ENCODE measurements at places on chromosomes 7 and 10.
A peak's percentile ranks its signal among the peaks of the same experiment; 100 is the strongest.

- ATAC-seq: no peak
Measured at GRCh38 chr10:6020826-6021225, 41.3 kb downstream of the IL2RA start.

- ATAC-seq: no peak
Measured at GRCh38 chr10:4147245-4147644, 362.2 kb upstream of the KLF6 start.

DNA sequence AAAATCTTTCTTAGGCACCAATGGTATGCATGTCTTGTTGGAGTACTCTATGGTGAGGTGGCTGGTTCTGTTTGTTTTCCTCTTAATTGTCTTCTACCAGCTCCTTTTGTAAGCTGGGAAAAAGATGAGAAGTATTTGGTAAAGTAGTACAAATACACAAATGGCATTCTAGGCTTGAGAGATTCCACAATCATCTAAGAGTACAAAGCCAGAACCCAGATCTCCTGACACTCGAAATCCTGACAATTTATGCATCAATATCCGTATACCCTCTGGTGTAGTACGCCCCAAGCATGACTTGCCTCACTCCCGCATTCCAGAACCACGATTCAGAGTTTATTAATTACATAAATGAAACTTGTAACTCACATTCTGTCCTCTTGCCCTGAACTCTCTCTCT lies 43.5 kb downstream of the CDCA7L start:
- ATAC-seq: no peak

DNA sequence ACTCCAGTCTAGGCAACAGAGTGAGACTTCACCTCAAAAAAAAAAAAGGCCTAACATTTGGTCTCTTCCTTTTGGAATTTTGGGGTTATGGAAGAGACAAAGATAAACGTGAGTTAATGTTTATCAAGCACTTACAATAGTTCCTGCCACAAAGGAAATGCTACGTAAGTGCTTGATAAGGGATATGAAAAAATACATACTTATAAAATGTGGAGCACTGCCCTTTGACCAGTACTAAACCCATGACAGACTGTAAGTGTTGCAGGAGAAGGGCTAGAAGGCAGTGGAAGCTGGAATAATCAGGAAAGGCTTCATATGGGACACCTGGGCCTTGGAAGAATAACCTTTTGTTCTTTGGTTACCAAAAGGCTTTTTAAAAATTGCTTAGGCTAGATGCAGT lies 25.5 kb downstream of the TMEM248 start:
- ATAC-seq: no peak

DNA sequence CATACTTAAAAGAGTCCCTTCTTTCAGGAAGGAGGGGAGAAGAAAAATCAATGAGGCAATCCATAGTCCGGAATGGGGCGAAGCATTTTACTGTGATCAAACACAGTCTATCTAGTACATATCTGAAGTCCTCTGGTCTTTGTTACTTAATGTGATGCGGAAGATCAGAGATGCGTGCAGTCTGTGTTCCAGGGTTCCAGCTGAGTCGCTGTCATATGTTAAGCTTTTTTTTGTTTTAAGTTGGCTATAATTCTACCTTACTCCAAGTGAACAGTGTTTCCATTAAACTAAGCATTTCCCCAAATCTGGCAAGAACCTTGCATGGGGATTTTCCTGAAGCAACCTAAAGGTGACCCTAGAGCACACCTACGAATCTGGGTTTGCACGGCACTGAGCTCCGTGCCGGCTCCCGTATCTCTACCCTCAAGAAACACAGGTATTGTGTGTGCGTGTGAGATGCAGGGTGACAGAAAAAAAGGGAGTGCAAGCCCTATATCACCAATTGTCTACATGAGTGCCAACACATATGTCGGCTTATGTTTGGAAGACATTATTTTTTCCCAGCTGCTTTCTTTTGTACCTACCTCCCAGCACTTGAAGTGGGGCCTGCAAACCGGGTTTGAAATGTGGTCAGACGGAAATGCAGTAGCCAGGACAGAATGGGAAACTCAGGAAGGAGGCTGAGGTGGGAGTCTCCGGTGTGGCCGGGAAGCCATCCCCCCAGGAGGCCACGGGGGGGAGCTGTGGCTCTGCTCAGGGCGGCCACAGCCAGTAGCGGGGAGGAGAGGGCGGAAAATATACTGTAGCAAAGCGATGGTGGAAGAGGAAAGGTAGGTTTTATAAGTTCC lies 435.8 kb upstream of the MGMT start:
- ATAC-seq: peak; percentile 78

GRCh38 chr7:3697472-3697871 lies 396.4 kb downstream of the SDK1 start:
- no peak for ATAC-seq

DNA sequence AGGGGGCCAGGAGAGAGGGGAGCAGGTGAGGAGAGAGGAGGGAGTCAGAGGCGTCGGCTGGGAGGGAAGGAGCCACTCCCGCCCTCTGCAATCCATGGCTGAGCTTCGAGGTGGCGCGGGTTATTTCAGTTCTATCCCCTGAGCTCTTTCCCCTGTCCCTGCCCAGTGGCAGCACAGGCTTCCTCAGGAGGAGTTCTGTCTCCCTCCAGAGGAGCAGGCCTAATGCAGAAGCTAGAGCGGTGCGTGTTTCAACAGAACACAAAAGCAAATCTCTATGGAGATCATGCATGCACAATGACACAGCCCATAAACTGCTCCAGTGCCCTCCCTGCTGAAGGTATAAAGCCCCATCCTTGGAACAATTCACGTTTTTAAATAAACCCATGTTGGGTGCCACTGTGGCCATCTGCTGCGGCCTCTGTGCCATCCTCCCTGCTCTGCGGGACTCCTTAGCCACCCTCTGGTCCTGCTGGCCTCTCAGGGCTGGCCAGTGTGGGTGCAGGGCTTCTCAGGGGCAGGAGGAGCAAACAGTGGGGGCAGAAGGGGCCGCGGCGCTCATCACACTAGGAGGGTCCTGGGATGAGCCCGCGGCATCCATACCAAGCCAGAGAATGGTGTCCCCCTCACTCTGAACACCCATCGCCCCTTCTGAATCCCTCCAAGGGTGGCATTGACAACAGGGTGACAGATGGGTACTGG lies 192.6 kb upstream of the LYZL2 start:
- no peak for ATAC-seq

- no peak for ATAC-seq
Measured at GRCh38 chr10:47160261-47160908, 139.6 kb upstream of the GDF10 start.

DNA sequence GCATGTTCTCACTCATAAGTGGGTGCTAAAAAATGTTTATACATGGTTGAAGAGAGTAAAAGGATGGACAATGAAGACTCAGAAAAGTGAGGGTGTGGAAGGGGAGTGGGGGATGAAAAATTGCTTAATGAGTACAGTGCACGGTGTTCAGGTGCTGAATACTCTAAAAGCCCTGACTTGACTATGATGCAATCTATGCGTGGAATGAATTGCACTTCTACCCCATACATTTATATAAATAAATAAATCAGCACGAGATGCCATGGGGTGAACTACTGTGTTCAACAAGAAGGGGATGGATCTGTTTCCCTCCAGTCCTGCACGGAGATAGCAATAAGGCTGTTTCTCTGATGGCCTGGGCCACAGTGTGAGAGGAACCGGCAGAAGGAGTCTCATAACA lies 254.3 kb upstream of the LYZL1 start:
- ATAC-seq: no peak

DNA sequence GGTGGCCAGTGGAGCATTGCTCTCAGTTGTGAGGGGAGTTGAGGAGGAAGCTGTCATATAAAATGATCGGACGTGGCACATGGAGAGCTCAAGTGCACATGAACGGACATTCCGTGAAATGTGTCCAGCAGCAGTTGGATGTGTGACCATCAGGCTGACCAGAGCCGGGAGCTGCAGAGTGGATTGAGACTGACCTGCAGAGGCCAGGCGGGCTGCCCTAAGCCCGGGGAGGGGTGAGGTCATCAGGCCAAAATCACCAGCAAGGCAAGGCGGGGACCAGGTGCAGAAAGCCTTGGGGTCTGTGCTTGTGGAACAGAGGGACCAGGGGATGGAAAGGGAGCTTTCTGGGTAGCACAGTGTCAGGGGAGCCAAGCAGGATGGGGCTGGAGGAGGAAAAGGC lies 279.5 kb downstream of the CELF2 start:
- no peak for ATAC-seq

DNA sequence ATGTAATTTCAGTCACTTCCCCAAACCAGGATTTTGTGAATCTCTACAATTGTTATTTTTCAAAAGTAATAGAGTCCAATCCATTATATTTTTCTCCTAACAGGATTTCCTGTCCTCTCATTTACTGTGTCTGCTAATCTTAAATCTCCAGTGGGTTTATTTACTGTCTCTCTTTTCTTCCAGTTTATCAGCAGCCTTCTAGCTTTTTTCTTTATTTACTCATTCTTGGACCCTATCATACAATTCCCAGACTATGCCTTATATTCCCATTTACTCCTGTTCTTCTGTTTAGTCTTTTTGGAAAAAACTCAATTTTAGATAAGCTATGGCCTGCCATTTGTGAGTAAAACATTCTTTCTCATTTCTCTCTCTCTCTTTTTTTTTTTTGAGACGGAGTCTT lies 94.7 kb downstream of the STK31 start:
- no peak for ATAC-seq

DNA sequence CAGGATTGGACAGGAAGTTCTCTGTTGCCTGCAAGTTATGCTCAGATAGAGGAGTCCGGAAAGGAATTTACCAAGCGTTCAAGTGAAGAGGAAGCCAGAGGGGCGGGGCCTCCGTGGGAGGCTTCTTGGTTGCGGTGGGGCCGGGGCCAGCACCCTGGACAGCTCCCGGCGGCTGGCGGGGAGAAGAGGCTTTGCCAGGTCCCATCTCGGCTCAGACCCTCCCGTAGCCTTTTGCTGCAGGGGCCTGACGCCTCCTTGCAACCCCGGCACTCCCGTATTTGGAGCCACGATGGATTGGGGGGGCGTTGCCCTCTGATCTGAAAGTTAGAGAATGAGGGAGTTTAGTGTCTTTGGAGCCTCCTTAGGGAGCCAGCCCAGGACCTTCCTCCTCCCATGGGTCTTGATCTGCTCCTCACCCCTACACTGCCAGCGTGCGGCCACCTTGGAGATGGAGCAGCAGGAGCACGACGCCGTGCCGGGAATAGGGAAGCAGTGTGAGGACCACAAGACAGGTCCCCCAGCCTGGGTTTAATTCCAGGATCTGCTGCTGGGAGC lies 3.1 kb upstream of the SLC18A3 start:
- peak; percentile 60 for ATAC-seq

GRCh38 chr10:14181567-14181936 lies 149.2 kb downstream of the FRMD4A start:
- no peak for ATAC-seq

DNA sequence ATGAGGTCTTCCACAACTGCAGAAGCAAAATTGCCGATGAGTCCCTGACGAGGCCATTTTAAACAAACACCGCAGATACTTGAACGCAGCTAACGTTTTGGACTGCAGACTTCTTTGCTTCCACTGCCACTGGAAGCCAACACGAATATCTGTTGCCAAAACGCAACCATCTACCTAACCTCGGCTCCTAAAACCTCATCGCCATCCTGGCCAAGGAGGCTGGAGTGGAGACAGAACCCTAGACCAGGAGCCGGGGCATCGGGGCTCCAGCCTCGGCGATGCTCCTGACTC lies 493 bp downstream of the WDR91 start:
- ATAC-seq: no peak

DNA sequence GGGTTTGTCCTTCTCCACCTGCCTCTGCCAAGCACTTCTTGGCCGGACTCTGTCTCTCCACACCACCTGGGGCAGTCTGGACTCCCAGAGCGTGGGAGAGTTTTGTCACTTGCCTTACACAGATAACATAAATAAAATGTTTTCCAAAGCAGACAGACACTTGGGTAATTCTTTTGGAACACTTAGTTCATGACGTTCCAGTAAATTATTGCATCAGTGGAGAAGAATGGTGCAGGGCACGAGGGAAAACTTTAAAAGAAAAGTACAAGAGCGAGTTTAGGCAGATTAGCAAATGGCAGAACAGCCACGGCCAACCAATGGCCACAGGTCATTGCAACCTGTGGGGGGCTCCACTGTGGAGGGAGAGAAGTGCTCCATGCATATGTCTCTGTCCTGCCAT lies 170.6 kb upstream of the GRB10 start:
- ATAC-seq: no peak

DNA sequence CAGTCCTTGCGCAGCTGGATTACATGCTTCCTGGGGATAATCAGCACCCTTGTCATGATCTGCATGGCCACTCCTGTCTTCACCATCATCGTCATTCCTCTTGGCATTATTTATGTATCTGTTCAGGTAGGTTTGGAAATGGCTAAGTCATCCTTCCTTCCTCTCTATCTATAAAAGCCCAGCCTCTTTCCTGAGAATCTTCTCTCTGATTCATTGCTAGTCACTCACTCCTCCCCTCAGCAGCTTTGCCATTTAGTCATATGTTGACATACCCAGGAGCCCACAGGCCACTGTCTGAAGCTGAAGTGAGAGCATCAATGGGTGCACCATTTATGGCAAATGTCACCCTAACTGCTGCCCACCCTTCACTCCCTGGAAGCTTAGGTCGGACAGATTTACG lies 52.0 kb downstream of the ABCC2 start:
- ATAC-seq: peak; percentile 89

DNA sequence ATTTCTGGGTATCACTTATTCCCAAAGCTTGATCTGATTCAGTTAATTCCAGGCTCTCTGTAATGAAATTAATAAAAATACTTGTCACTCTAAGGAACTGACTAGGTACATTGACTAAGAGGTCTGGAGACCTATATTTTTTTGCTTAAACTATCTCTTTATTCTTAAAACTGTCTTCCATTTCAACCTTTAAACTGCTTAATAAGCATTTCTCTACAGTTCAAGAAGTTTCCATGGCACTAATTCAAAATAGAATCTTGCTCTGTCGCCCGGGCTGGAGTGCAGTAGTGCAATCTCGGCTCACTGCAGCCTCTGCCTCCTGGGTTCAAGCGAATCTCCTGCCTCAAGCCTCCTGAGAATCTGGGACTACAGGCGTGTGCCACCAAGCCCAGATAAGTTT lies 117.4 kb downstream of the MTPAP start:
- ATAC-seq: no peak

DNA sequence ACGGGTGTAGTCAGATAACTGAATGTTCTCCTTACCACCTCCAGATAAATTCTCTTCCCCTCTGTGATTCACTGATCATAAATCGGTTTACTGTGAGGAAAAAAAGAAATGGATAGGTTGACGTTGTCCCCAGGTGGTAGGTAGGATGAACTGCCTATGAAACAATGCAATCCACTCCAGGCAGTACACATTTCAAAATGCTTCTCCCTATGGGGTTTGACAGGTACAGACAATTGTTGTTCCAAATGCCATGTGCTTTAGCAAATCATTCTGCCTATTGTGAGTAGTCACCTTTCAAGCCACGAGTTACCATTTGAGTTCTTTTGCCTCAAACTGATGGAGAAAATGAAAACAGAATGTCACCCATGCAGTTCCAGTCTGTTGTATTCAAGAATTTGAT lies 21.8 kb downstream of the VIM start:
- no peak for ATAC-seq

DNA sequence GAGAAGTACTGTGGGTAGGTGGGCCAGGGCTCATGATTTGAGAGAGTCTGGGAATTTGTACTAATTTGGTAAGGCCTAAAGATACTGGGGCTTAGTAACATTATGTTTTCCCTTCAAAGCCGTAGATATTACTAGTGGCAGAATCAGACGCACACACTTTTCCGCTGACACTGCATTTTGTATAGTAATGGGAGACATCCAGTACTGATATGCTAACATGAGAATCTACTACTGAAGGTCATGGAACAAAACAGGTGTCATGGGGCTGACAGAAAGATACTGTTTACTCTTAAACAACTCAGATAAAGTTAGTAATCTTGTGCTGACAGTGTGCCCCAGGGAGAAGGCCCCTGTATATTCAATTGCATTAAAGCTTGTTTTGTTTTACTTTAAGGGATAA lies 11.1 kb upstream of the GIMAP7 start:
- no peak for ATAC-seq
